ENCODE measurements at places on chromosomes 7 and 10.

GRCh38 chr7:14095233-14095950 lies 105.9 kb upstream of the ETV1 start:
- no peak for DNase-seq
- H3K27me3 ChIP-seq = no peaks in the 10 kb centered on the region
- no peak overlapping the region for H3K27ac ChIP-seq
- no peaks in the 10 kb centered on the region for H3K4me1 ChIP-seq

- H3K4me1 ChIP-seq = no peaks in the 10 kb centered on the region
- H3K27ac ChIP-seq = no peak within 1 kb of the TSS
- no peaks in the 10 kb centered on the region for H3K36me3 ChIP-seq
These were observed at the start of gene ITPRID1 for GRCh38 chr7:31513790-31514189. Gene ITPRID1, plus strand, starts transcription at chr7:31514090. Its CDS starts 38,935 bp downstream, at chr7:31553025.

DNA sequence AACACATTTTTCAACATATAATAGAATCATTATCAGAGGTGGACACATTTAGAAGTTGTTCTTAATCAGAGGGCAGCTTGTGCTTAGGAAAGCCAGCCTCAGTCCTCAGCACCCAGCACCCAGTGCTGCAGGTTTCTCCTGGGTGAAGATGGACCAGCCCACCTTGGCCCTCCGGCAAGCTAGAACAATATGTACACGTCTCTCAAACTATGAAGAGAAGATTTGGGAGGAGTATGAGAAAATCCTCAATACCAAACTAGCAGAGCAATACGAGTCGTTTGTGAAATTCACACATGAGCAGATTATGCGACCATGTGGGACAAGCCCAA lies 13.5 kb upstream of the RALA start:
- no peaks in the 10 kb centered on the region for H3K36me3 ChIP-seq
- peaks cover 35% of the 10 kb centered on the region for H3K4me1 ChIP-seq
- no peak for DNase-seq
- H3K4me3 ChIP-seq = peak overlapping the region; percentile 64
- H3K27me3 ChIP-seq = no peaks in the 10 kb centered on the region

GRCh38 chr7:50629238-50629901 lies 64.2 kb upstream of the DDC start:
- H3K27me3 ChIP-seq = no peaks in the 10 kb centered on the region
- H3K27ac ChIP-seq = peak overlapping the region; percentile 62
- DNase-seq = no peak
- peaks cover 9% of the 10 kb centered on the region for H3K36me3 ChIP-seq
- H3K4me3 ChIP-seq = peak overlapping the region; percentile 26

DNA sequence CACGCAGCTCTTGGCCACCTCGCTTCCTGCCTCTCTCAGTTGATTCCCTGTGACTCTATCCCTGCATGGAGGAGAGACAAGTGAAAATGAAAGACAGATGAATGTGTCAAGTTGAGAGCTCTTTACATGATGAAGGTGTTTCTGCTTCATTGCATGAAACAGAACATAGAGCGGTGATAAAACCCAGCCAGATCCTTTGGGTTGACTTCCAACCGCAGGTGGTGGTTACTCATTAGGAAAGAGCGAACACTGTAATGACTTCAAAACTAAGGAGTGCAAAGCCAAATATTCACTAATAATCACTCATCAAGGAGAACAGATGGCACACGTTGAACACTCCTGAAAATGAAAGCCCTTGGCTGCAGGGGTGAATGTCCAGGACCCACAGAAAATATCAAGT lies 31.8 kb upstream of the WDR11 start:
- H3K4me1 ChIP-seq = no peaks in the 10 kb centered on the region
- DNase-seq = no peak
- H3K27me3 ChIP-seq = peaks cover 41% of the 10 kb centered on the region

- no peaks in the 10 kb centered on the region for H3K4me1 ChIP-seq
- H3K27me3 ChIP-seq = no peaks in the 10 kb centered on the region
These were observed 213.9 kb downstream of the BAMBI start for GRCh38 chr10:28891058-28891713.

DNA sequence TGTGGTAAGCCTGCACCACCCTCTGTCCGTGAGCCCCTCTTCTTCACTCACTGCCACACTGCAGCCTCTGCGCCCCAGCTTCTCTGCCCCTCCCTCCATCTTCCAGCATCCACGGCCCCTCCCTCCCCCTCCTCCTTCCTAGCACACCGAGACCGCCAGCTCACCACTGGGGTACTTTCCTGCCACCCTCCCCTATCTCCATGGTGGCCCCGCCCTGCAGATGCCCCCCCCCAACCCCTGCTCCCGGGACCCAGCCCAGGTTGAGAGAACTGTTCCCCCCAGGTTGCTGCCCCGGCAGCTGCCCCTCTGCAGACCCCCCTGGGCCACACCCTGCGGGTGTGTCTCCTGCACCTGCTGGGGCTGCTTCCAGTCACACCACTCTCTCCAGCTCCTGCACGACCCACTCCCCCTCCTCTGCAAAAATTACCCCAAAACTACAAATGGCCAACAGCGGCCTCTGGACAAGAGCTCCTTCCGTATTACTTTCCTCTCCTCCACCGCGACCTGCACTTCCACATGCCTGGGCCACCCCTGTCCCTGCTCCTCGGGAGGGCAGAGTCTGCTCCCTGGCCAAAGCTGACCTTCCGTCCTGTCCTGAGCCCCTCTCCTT lies 209.2 kb upstream of the PPP2R2D start:
- H3K36me3 ChIP-seq = no peaks in the 10 kb centered on the region
- no peaks in the 10 kb centered on the region for H3K4me1 ChIP-seq
- no peak overlapping the region for H3K4me3 ChIP-seq

DNA sequence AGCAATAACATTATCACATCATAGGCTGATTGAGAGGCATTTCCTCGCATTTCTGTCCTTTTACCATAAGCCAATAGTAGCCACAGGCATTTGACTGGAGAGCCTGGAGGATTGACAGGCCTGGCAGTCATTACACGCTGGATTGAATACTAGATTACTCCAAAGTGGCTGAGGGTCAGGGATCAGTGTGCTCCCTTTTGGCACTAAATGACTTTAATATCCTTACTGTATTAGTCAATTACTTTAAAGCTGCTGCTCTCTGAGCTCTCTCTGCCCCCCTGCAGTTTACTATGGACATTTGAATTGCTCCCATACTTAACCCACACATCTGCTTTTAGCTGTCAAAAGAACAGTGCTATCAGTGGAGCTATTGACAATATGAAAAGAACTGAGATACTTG lies 302.0 kb downstream of the TFEC start:
- H3K27ac ChIP-seq = no peak overlapping the region
- H3K4me1 ChIP-seq = peaks cover 5% of the 10 kb centered on the region
- no peaks in the 10 kb centered on the region for H3K27me3 ChIP-seq
- no peaks in the 10 kb centered on the region for H3K36me3 ChIP-seq
- H3K4me3 ChIP-seq = no peak overlapping the region

DNA sequence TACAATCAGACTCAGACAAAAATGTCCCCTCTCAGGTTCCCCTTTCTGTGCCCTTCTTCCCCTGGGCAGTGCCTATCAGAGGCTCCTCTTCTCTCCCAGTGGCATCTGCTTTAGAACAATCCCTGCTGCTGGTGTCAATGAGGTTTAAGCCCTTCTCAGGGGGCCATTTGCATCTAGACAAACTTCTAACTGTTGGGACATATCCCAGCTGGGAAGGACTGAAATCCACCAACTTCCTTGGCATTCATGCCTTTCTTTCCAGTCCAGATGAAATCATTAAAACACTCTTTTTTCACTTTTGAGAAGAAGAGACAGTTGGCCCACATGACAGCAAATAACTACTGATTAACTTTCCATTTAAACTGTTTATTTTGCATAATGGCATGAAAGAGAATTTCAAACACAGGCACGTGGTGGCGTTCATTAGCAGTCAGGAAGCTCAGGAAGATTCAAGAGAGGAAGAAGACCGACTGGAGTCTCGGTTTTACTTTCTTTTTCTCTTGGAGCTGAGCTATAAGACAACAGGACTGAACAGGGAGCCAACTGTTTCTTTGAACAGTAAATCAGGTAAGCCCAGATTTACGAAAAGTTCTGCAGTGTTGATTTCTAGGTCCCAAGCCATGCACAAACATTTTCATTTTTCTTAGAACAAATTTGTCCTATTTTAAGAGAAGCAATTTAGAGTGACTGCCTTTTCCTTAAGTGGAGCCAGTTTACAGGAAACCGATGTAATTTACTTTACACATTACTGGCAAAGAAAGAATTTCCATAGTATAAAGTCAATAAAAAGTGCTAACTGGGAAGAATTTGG lies at the start of gene GIMAP2:
GIMAP2 (plus strand) TSS at position 488 of the 811 bp plus-strand sequence. CDS start 1,354 bp downstream, outside the sequence.
- peak within 1 kb of the TSS; percentile 83 for H3K27ac ChIP-seq
- H3K4me3 ChIP-seq = peak within 1 kb of the TSS; percentile 65
- no peaks in the 10 kb centered on the region for H3K27me3 ChIP-seq
- H3K36me3 ChIP-seq = peaks cover 15% of the 10 kb centered on the region
- H3K4me1 ChIP-seq = peaks cover 33% of the 10 kb centered on the region
